ENCODE measurements at places on chromosomes 11 and 22.

- DNase-seq, result no peak
Measured at GRCh38 chr11:37571246-37571645, 973.2 kb upstream of the RAG2 start.

DNA sequence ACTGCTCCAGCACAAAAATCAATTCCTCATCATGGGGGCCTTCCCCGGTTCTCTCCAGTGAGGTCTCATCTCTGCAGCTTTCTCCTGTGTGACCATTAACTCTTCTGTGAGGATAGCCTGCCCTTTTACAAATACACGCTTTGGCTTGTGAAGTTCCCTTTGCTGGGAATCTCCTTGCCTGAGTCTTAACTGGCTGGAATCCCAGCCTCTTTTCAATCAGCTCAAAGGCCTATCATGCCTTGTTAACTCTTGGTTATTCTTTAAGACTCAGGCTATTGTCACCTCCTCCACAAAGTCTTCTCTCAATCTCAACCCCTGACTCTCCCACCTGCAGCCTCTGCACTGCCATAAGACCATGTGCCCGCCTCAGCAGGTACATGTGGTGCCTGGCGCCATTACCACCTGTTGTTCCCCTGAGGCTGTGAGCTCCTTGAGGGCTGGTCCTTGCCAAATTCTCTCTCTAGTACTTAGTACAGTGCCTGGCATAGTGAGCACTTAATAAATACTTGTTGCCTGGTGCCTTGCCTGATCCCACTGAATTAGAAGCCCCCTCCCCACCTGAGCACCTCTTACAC is 128.2 kb downstream of the ST3GAL4 start:
- no peak for DNase-seq

DNA sequence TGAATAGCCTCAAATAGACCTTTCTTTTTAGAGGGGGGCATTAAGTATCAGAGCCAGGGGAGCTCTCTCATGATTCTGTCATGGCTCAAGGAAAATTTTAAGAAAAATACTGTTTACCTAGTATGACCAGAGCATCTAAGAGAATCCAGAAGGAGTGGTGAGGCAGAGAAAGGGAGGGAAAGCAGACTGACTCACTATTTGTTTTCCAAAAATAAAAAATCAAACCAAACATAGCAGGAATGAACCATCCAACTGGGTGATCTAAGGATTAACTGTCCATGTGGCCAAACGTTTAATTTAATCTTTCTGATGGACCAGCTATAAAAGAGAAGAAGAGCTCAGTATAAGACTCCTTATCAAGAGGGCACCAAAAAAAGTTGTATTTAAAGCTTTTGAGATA is 70.8 kb downstream of the GAB2 start:
- DNase-seq, result no peak

DNA sequence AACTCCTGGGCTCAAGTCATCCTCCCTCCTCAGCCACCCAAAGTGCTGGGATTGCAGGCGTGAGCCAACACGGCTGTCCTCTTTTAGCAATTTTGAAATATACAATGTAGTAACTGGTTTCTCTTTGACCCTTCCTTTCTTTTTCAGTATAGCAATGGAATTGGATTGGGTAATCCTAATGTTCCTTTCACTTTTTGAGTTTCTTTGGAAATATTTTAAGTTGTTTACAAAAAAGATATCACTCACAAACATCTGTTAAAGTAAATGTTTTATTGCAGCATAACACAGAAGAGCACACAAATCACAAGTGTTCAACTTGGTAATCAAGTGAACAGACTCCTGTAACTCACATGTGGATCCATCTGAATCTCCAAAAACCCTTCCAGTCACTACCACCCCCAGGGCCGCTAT is 44.6 kb upstream of the EP300 start:
- no peak for DNase-seq

DNA sequence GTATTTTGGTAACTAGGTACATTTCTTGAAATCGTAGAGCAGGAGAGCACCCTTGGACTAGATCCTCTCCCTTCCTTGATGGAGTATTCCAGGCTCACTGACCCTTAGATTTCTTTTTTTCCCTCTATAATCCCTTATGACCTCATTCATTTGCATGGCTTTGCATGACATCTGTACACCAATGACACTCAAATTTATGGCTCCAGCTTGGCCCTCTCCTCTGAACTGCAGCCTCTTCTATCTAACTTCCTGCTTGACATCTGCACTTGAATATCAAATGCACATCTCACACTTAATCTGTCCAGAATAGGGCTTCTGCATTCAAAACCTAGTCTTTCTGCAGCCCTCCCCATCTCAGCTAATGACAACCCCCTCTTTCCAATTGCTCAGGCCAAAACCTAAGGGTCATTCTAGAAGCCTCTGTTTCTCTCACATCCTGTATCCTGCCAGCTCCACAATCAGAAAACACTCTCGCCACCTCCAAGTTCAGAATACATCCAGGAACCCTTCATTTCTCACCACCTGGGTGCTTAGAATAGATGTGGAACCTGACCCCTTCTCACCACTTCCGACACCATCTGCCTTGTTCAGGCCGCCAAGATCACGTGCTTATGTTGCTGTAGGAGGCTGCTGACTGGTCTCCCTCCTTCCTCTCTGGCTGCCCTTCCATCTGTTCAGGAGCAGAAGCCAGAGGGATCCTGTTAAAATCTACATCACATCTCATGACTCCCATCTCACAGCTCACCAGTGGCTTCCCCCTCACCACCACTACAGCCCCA is 138.9 kb upstream of the MTNR1B start:
- no peak for DNase-seq

GRCh38 chr11:127136438-127136837 is 135.9 kb upstream of the KIRREL3 start:
- DNase-seq, result no peak

- no peak for DNase-seq
Measured at GRCh38 chr11:27627979-27628378, 72.3 kb downstream of the BDNF start.

DNA sequence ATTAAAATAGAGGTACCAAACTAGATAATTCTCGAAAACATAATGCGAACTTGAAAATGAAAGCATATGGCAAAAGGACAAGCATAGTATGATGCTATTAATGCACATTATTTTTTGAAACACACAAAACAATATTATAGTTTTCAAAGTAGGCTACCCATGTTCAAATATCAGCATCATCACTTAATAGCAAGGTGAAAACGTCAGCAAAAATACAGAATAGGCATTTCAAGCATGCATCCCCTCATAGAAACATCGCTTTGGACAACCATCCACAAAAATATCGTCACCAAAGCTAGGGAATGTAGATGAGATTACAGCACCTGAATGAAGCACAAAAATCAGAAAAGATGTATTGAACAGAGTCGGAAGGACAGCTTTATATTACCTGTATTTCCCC is 814.5 kb upstream of the LRRC4C start:
- no peak for DNase-seq

DNA sequence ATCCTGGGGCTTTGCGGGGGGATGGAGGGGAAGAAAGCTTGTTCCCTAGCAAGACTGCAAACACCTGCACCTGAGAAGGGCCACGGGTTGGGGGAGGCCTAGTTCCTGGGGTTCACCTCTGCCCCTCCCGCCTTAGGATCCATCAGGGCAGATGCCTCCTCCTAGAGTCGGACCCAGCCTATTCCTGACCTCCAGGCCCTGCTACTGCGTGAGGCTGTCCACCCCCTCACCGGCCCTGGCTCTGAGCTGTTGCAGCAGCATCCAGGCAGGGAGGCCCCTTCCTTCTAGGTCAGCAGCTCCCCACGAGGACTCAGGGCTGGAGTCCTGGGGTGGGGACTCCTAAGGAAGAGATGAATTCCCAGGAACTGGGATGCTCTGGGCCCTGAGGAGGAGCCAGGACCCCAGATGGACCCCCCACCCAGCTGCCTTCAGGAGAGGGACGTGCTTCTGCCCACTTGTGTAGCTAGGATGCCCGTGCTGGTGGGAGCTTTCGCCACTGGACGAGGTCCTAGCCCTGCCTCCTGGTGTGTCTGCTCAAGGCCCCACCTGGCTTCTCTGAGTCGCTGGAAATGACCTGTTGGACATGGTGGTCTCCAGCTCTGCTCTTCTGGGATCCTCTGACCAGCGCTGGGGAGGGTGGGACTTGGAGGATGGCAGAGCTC is 10.3 kb downstream of the MRGPRF start:
- no peak for DNase-seq

DNA sequence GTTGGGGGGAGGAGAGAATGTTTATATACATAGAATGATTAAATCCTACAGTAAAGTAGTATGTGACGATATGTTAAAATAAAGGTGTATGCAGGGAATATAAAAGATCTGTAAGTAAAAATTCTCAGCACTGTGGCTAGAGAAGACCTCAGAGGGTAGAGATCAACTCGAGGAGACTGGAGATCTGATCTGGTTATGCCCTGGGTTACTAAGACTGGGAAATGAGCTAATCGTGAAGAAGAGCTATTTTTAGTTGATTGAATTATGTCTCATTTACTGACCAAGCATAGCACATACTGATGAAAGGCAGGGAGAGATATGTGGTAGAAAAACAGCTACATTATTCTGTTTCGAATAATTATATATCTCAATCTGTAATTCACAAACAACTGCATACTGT is 42.8 kb upstream of the ALKBH3 start:
- DNase-seq, result no peak

DNA sequence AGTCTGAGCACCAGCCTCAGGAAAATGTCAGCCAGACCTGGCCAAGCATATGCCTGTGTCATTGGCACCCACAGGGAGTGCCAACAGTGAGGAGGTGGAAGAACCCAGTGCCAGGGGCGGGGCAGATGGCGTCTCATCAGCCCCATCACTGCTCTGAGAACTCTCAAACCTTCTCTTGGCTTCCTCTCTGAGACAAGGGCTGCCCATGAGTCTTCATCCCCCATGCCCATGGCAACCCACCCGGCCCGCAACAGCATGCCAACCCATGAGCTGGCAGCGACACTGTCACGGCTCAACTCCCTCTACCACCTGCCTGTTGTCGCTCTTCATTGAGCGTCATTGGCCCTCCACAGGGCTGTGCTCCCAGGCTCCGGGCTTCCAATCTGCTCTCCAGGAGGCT is 340.5 kb downstream of the BUD13 start:
- DNase-seq, result no peak

DNA sequence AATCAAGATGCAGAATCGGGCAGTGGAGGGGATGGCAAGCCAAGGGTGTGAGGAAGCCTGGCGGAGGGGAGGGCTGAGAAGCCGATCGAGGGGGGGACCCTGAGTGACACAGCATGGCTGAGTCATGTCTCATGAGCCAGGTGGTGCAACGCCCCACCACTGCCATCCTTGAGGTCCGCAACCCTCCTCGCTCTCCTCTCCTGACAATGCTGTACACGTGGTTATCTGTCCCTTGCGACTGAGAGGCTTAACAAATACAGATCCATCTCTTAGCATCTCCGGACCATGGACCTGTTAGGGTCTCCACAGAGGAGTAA is 14.2 kb downstream of the SLC22A12 start:
- DNase-seq, result no peak

- no peak for DNase-seq
Measured at GRCh38 chr11:72160319-72160718, 24.8 kb downstream of the FOLR3 start.

GRCh38 chr11:113497066-113497910 is 22.1 kb upstream of the DRD2 start:
- DNase-seq, result no peak

DNA sequence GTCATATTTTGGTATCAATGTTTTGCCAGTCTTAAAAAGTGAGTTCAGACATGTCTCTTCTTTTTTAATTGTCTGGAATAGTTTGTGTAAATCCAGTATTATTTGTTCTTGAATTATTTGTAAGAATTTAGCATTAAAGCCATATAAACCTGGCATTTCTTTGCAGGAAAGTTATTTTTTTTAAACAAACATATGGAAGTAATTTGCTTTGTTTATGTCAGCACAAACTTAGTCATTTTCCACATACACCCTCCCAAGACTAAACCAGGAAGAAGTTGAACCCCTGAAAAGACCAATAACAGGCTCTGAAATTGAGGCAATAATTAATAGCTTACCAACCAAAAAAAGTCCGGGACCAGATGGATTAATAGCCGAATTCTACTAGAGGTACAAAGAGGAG is 9.1 kb upstream of the CCDC81 start:
- no peak for DNase-seq

DNA sequence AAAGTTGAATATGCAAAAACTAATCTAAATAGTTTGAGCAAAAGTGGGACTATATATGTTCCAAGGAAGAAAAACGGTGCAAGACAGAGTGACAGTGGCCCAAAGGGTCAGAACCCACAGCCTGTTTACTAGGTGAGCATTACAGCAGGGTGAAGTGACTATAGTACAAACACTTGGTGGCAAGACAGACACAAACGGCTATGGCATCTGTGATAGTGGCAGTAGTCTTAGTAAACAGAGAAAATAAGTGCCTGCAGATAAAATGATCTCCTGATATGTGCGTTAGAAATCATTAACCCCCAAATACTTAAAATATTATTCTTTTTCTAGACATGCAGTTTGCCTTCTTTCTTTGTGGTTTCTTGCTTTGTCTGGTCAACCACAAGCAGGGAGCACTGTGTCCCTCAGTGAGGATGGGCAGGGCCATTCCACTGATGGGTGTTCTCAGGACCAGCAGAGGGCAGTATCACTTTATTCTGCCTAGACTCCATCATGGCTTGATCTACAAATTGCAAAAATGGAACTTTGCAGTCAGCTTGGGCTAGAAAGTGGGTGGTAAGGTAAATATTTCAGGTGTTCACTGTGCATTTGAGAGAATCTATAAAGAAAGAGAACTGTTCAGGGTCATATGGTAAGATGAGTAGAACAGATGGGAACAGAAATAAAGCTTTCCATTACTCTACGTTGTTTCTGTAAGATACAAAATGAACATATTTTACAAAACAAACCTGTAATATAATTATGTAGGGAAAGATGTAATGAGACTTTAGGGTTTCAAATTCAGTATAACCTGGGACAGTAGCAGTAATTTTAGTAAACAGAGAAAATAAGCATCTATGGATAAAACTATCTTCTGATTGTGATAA is 198.2 kb downstream of the SWAP70 start:
- DNase-seq, result peak; percentile 39

DNA sequence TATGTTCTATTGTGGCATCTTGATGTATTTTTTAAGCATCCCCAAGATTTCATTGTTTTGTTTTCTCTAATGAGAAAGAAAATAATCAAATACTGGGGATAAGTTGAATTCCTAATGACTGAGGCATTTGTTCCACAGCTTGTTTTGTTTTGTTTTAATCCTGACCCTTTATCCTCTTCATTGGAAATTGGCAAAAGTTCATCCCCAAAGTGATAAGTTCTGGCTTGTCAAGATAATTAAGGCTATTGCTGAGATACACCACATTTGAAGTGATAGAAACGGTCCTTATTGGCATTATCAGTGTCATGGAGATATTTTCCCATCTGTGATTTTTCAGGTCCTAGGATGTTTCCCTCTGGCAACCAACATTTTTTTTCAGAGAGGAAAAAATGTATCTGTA is 65.0 kb downstream of the SLC36A4 start:
- no peak for DNase-seq

- DNase-seq, result no peak
Measured at GRCh38 chr11:47915374-47915773, 65.0 kb upstream of the PTPRJ start.

Measured in activated T-cell treated with anti-CD3 and anti-CD28 coated beads, Interleukin-2, amount 50 U/mL, for 24 hours (primary cell).